ENCODE measurements at places on chromosomes 2 and 18.

- DNase-seq = peak; percentile 49
Observed at GRCh38 chr2:121197369-121198091, 87.5 kb downstream of the TFCP2L1 start.

GRCh38 chr2:24809316-24810007 is 16.2 kb downstream of the CENPO start:
- DNase-seq = no peak

- no peak for DNase-seq
Observed at GRCh38 chr2:211946960-211947359, 591.6 kb downstream of the ERBB4 start.

DNA sequence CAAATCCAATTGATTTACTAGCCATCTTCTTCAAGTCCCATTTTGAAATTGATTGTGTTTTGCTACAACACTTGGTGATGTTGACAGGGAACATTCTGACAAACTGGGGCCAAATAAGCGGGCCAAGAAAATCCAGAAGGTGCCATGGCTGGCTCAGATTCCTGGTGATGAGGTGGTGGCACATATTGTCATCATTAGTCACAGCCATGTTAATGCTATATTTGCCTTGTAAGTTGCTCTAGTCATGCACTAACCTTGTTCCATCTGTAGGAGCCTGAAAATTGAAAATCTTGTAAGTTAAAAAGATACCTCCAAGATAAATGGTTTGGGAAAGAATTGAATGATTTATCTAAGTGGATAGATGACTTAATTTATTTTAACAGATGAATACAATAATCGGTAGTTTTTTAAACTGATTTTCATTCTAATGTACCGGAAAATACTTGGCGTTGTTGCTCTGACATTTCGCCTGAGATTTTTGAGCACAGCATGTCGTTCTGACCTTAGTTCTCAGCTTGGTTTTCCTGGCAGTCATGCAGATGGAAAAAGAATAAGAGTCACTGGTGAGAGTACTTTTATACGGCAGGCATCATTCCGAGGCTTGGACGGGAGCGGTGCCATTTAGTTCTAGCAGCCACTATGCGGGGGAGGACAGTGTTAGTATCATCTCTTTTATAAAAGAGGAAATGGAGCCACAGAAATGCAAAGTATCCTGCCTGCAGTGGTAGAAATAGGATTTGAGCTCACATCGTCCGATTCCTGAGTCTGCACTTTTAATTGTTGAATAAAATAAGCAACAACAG is 133.9 kb downstream of the ZNF532 start:
- peak; percentile 64 for DNase-seq

DNA sequence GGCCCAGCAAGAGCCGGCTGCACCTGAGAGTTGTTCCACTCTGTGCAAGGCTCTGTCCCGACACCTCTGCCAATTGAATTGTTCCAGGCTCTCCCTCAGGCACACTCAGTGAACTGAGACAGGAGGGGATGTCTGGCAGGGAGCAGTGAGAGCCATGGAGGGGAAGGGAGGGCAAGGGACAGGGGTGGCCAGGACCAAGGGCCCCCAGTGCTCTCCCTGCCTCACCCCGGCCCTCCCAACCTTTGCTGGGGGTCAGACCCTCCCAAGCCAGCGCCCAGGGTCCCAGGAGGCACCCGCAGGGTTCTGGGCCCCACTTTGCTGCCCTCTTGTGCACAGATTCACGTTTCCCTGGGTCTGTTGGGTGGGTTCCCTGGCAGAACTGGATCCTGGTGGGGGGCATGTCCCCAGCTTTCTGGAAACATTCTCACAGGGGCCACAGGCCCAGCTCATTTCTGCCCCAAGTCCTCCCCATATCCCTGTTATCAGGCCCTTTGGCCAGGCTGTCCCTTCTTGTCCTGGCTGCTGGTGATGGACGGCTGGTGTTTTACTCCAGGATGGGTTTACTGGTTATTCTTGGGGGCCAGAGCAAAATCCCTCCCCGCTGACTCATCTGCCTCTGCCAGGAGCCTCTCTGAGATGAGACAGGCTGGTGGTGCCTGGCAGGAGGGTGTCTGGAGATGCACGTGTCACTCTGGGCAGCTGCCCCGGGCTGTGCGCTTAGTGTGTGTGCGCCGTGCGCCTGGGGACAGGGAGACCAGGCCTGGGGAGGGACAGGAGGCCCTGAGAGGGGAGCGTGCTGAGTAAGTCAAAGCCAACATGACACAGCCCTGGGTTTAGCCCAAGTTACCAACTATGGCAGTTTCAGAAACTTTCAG is 136.5 kb upstream of the CTDP1 start:
- DNase-seq = no peak

DNA sequence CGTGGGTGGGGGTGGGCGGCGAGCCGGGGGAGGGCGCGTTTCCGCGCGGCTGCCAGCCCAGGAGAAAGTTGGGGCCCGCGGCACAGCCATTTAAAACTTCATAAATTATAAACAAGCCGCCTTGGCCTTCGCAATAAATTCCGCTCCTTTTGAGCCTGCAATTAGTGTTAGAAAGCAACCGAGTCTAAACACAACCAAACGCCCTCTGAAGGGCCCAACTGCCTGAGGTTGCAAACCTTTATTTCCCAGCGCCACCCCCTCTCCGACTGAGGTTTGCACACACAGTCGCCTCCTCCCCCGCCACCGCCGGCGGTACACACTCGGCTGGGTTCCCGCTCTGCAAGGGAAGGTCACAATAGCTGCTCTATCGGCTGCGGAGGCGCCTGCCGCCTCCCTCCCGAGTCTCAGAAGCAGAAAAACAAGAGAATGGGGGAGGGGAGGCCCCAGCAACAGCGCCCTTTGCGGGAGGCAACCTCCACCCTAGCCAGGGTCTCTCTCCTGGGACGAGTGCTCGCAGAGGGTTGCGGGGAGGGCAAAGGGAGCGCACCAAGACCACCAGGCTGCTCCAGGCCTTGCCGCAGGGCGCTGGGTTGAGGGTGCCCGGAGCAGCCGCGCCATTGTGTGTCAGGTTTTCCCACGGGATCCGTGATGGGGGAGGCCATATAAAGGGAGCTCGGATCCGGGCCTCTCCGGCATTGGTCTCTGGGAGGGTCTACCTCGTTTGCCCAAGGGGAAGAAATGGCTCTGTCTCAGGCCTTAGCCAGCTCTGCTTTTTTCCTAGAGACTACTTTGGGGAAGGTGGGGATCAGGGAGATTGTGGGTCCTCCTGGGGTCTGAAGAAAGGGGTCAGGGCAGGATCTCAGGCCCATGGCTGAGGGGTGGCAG is 13.4 kb upstream of the HOXD1 start:
- DNase-seq = no peak

GRCh38 chr18:79582978-79583377 is 96.6 kb upstream of the CTDP1 start:
- no peak for DNase-seq

DNA sequence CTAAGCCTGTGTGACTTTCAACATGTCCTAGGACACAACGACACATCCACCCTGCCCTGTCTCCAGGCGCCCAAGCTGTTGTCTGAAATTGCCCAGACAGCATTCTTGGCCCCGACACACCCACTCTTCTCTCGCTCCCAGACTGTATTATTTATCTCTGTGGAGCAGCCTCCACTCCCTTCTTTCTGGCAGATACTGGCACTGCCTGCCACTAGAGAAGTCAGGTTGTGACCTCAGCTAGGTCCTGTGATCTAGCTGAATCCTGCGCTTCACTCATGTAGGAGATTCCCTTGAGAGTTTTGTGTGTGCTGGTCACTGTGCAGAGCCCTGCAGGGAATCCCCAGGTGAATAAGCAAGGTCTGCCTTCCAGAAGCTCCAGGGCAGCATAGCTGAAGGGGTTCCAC is 77.1 kb upstream of the TNP1 start:
- DNase-seq = no peak

DNA sequence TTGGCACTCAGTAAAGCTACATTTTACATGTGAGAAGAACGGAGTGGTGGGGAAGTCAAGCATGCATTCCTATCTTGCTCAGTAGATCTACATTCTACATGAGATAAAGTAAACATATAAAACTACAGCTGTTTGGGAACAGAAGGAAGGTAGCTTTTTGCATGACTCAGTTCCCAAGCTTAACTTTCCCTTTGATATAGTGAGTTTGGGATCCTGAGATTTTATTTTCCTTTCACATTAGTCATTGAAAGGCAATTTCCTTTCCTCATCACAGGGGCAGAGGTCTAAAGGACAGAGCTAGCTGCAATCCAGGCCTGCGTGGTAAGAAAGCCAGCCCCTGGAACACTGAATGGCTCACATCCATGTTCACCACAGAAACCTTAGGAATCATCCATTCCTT is 257.2 kb downstream of the SRBD1 start:
- DNase-seq = peak; percentile 93

DNA sequence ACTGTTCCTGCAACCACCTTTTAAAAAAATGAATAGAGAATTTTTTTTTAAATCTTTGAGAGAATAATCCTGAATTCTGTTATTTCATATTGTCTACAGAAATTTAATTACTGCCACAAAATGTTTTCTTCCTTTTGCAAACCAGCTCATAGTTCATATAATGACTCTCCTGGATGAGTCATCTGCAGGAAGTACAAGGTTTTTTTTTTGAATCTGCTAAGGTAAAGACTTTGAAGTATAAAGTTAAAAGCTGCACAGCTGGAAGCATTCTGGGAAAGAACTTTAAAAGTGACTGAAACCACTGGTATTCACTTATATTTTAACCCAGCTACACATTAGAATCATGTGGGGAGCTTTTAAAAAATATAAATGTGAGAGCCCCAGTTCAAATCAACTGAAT is 25.4 kb downstream of the SESTD1 start:
- no peak for DNase-seq

- no peak for DNase-seq
Observed at GRCh38 chr2:213253162-213253561, 31.1 kb upstream of the SPAG16 start.

- no peak for DNase-seq
Observed at GRCh38 chr2:221490506-221491060, 81.5 kb downstream of the EPHA4 start.

GRCh38 chr2:219852626-219853025 is 225.2 kb downstream of the SLC4A3 start:
- no peak for DNase-seq

DNA sequence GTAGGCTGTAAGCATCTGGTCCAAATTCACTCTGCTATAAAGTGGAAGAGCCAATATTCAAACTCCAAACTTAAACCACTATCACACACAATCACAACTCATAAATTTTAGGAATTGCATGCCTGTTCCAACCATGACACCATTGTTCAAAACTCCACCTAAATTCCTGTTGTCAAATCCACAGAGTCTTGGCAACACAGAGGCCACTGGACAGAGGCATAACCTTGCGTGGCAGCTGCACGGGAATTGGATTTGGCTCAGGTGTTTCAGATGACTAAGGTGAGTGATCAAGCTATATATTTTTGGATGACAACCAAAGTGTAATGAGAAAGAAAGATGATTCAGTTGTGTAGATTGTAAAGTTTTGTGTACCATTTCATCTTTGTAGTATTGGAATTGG is 422.7 kb upstream of the TNP1 start:
- no peak for DNase-seq

DNA sequence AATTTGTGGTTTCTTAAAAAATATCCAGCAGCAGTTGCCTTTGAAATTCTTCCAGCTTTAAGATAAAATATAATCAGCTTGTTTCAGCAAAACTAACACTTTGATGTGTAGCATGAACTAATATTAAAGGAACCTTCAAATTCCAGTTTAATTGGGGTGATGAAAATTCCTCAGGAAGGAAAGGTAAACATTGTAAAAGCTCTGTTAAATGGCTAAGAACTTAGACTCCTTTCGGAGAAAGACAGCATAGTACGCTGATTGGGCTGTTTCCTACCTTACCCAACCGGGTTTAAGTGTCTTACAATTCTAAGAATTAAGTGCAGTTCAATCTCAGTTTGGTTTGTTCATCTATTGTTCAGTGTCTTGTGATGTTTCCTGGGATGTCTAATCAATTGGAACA is 108.3 kb downstream of the CDH7 start:
- DNase-seq = no peak

DNA sequence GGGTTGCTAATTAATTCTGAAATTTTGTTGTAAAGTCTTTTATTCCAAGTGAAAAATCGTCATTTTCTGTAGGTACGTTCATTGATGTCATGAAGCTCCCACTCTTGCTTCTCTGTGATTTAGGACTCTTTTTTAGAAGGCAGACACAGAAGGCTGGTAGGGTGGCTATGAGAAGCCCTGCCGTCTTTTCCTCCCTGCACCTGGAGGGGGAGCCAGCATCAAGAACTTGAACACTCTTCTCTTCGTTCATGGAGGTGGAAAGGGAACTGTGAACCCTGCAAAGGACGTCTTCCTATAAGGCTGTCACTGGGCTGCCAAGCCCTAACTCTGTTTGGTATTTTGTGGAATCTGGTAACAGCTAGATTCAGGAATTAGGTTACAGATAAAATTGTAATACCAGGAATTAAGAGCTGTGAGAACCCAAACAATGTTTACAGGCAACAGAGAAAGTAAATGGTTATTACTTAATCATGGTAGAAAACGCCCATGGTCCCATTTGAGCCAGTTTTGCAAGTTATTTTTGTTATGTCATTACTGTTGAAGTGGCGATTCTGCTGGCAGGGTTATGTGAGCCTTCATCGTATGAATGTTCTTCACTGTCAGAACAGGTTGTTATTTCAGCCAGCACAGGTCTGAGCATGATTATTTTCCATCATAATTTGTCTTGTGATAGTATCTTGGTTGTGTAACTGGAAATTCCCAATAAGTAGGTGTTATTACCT is 112.2 kb downstream of the OSBPL6 start:
- DNase-seq = no peak

DNA sequence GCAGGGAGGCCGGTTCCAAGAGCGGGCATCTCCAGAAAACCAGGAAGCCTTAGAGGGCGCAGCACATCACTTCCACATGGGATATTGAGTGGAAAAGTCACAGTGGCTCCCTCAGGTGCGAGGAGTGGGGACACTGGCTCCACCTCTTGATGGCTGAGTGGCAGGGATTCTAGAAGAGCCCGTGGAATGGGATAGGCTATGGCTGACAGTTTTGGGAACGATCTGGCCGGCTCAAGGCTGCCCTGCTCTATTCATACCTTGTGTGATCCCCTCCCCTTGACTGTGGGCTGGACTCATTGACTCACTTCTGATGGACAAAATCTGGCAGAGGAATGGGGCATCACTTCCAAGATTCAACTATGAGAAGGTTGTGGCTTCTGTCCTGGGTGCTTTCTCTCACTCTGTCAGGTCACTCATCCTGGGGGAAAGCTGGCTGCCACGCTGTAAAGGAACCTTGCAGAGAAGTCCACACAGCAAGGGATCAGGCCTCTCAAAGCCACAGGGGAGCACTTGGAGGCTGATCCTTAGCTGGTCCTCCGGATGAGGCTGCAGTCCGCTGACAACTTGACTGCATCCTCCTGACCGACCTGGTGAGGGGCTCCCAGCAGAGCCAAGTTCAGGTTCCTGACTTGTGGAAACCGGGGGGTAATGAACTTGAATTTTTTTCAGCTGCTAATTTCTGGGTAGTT is 46.7 kb upstream of the HS6ST1 start:
- peak; percentile 32 for DNase-seq

- no peak for DNase-seq
Observed at GRCh38 chr2:155382776-155383175, 684.3 kb downstream of the KCNJ3 start.

GRCh38 chr2:26189123-26189522 is 16.2 kb downstream of the GAREM2 start:
- no peak for DNase-seq

Data from GM04503 (cell line).